ENCODE measurements at places on chromosomes 7 and 10.

GRCh38 chr7:134552105-134552504, 3.2 kb downstream of the AKR1B15 start:
- no peak for DNase-seq

- no peak for DNase-seq
Observed at GRCh38 chr7:36971515-36972139, 247.3 kb upstream of the AOAH start.

DNA sequence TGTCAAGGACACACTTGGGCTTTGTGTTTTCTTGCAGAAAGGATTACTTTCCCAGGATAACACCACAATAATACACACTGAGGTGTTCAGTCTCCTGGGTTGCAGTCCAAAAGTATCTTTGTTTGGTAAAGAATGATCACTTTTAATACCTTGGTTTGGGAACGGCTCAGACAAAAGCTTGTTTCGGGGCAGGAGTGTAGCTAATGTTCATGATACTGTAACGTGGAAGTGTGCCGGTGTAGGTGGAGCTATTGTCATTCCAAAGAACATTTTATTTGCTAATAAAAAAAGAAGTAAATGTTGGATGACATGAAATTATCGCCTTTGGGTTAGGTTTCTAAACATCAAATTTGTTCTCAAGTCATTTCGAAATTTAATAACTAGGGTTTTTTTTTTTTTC, 1.2 kb downstream of the EIF4H start:
- DNase-seq: no peak

DNA sequence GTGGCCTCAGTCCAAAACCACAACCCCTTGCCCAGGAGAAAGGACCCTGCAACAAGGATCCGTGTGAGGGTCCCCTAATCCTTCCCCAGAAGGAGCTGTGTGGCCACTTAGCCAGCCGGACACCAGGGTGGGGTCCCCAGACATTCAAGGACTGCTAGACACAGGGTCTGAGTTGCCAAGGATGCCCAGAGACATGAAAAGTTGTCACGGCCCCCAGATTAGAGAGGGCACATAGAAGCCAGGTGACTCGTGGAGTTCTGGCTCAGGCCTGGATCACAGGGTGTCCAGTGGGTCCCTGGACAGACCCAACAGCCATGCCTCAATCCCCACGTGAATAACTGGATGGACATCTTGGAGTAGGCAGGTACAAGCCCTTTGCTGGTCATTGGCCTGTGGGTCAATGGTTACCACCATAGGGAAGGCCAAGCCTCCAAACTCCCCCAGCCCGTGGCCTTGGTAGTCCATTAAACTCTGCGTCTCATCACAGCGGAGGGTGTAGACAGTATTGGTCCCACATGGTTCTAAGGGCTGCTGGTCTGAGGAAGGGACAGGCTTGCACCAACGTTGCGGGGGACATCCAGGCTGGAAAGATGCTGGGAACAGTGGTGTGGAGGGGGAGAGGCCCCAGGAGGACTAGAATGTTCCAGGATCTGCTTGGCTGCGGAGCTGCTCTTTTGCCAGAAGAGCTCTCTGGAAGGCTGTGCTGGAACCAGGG, 205.9 kb upstream of the PPP2R2D start:
- DNase-seq: no peak

GRCh38 chr7:158368449-158368848, 219.2 kb downstream of the PTPRN2 start:
- DNase-seq: no peak

DNA sequence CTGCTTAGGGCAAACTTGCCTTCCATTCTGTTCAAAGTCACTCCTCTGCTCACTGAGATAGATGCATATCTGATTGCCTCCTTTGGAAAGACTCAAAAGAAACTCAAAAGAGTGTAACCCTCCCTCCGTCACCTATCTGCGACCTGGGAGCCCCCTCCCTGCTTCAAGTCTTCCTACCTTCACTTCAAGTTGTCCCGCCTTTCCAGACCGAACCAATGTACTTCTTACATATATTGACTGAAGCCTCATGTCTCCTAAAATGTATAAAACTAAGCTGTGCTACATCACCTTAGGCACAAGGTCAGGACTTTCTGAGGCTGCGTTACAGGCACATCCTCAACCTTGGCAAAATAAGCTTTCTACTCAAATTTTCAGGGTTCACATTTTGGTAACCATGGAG, 77.4 kb upstream of the C1GALT1 start:
- no peak for DNase-seq

- DNase-seq: no peak
Observed at GRCh38 chr7:504221-505111, 15.2 kb downstream of the PDGFA start.

GRCh38 chr7:91596287-91596686, 284.2 kb downstream of the MTERF1 start:
- DNase-seq: no peak

DNA sequence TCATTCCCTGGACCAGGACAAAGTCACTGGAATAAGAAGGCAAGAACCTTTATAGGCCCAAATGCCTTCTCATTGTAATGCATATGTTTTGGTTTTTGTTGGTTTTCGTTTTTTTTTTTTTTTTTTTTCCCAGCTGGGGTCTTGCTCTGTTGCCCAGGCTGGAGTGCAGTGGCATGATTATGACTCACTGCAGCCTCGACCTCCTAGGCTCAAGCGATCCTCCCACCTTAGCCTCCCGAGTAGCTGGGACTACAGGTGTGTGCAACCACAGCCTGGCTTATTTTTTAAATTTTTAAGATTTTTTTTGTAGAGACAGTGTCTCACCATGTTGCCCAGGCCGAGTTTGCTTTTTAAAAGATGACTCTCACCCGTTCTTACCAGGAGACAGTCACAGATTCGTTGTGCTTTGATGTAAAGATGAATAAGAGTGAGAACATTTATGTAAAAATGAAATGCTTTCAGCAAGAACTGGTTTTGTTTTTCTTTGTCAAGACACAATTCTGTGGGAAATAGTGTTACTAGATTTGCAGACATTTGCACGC, 7.6 kb downstream of the IQCE start:
- no peak for DNase-seq

- no peak for DNase-seq
Observed at GRCh38 chr10:68075550-68076004, 494 bp upstream of the HERC4 start.

GRCh38 chr10:127117125-127117524, 79.3 kb downstream of the INSYN2A start:
- DNase-seq: no peak

- no peak for DNase-seq
Observed at GRCh38 chr10:121503587-121504051, 94.6 kb downstream of the FGFR2 start.

DNA sequence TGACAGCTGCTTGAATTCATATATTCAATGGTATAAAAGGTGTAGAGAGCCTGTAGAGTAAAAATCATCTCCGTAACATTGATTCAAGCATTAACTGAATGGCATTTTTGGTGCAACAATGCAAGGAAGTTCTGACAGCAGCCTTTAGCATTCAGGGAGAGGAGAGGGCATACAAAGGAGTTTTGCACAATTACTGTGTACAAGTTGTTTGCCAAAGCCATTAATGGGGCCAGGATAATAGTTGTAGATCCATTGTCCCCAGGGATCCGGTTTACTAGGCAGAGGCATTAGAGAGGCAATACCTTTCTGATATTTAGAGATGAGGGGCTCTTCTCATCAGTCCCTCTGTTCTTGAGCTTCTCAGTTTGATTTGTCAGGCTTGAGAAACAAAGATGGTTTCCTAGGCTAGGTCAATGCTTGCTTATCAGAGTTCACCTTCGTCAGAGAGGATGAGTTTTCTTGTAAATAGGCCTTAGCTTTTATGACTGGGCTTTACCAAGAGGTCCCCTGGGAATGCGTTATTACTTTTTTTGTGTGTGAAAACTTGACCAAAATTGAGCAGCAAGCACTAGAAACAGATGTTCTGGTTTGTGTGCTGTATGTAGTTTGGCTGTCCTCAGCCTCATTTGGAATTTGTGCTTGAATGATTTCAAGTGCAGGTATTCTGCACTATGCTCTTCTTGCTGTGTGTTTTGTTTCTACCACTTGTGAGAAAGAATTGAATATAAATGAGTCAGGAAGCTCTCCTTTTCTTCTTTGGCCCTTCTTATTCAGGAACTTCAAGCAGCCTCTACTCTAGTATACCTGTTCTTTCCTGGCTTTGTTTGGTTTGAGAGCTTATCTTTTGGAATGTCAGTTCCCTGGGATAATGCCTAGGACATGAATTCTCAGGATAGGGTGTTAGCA, 32.0 kb downstream of the SND1 start:
- DNase-seq: no peak

DNA sequence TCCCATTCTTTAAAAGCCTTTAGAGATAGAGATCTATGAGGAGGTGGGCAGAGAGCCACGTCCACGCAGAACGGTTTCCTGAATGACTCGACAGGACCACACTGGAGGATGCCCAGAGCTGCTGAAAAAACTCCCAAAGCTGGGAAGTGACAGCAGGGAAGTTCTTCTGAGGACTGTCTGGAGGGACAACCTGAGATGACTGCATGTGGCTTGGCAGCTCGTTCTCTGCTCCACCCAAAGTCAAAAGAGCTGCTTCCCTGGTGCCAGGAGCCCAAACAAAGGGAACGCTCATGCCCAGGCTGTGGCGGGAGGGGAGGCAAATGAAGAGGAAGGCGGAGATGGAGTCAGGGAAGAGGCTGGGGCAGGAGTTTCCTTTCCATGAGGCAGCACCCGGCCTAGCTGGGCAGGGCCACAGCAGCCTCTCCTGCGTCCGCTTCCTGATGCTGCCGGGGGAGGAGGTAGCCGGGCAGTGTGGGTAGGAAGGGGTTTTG, 95.4 kb downstream of the CCDC3 start:
- no peak for DNase-seq

GRCh38 chr7:125592331-125592730, 662.7 kb upstream of the POT1 start:
- no peak for DNase-seq

- DNase-seq: no peak
Observed at GRCh38 chr7:116534790-116535189, 10.0 kb downstream of the CAV1 start.

GRCh38 chr10:11772575-11773288, 30.6 kb downstream of the ECHDC3 start:
- DNase-seq: no peak

DNA sequence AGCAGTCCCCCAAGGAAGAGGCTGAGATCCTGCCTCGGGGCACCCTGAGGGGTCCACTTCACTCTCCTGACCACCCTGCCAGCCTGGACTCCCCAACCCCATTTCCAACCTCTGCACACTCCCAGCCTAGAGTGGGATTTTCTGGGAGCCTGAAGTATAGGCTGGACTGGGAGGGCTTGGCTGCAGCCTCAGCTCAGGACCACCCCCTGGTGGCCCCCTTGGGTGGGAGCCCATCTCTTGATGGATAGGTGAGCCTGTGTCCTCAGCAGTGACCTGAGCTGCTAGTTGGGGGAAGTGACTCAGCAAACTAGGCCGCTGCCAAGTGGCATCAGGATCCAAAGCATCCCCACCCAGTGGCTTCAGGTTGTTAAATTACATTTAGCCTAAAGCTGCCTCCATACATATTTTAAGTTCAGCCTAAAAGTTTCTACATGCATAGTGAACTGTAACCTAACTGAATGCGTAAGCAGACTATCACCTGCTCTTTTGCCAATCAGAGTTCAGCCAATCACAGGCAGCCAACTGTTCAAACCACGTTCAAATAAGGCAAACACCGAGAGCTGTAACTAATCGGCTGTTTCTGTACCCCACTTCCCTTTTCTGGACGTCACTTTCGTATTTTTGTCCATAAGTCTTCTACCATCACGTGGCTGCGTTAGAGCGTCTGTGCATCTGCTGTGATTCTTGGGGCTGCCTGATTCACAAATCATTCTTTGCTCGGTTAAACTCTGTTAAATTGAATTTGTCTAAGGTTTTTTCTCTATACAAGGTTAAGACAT, 144.0 kb downstream of the PLPP4 start:
- no peak for DNase-seq

DNA sequence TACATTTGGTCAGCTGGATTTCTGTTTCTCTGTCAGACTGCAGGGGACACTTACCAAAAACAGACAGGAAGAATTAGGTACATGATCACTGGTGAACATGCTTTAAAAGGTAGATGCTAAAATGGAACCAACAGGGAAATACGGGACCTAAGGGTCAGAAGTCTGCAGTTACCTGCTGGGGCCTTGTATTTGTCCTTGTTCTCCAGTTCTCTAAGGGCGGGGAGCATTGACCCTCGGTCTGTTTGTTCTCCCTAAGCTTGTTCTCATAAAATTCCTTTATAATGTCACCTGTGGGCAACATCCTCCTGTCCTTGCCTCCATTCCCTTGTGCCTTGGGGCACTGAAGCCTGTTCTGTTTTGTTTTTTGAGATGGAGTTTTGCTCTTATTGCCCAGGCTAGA, 29.8 kb upstream of the MSMB start:
- no peak for DNase-seq

DNA sequence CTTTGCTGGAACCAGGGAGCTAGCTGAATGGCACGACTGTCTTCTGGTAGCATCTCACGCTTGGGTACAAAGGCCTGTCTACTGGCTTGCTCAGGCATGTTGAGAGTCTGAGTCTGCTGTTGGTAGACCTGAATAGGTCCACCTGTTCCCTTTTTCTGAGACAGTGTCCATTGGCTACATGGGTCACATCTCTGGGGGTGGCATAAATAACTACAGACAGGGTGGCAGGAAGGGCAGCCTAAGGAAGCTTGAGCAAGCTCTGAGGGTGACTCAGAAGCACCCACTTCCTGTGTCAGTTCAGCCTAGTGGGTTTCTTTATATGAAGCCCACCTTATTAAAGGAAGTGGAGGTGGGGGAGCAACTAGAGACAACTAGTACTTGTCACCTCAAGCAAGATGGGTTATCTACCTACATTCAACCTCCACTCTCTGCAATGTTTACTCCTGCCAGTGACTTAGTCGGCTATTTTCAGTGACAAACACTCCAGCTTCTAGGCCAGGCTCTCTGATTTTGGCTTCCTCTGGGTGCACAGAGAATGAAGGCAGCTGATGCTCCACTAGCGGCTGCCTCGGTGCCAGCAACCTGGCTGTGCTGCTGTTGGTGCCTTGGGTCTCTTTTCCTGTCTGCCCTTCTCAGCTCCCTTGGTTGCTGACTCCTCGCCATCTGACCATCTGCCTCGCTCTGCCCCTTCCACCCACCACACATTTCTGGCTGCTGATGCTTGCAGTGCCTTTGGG, 5.7 kb upstream of the ZYX start:
- peak; percentile 43 for DNase-seq

GRCh38 chr7:68938151-68938550, 660.1 kb upstream of the AUTS2 start:
- no peak for DNase-seq

DNA sequence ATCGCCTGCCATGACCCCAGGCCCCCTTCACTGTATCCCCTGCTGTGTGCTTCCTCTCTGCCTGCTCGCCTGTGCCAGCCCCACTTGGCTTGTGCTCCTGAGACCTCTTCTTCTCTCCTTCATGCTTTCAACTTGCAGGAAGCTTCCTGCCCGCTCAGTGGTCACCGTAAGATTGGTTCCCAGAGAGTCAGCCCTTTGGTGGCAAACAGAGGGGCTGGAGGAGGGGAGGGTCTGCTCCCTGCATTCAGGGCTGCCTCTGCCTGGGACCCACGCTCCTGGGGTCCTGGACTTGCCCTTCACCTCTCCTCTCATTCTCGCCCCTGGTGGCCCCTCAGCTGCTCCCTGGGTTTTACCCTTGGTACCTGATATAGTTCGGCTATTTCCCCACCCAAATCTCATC, 45.8 kb upstream of the ZNF32 start:
- no peak for DNase-seq

GRCh38 chr10:66799474-66799873, 126.4 kb upstream of the LRRTM3 start:
- no peak for DNase-seq

GRCh38 chr10:15169555-15170401, 1.3 kb upstream of the NMT2 start:
- peak; percentile 24 for DNase-seq

All from activated gamma-delta T cell treated with anti-CD3 and anti-CD28 coated beads, Interleukin-2, amount 50 U/mL, for 16 hours (primary cell).